ENCODE measurements at places on chromosomes 2 and 18. TPM values are rescaled to one million over a fixed set of nuclear protein-coding genes. Genes with fewer than 3 reads are reported as not detected.

DNA sequence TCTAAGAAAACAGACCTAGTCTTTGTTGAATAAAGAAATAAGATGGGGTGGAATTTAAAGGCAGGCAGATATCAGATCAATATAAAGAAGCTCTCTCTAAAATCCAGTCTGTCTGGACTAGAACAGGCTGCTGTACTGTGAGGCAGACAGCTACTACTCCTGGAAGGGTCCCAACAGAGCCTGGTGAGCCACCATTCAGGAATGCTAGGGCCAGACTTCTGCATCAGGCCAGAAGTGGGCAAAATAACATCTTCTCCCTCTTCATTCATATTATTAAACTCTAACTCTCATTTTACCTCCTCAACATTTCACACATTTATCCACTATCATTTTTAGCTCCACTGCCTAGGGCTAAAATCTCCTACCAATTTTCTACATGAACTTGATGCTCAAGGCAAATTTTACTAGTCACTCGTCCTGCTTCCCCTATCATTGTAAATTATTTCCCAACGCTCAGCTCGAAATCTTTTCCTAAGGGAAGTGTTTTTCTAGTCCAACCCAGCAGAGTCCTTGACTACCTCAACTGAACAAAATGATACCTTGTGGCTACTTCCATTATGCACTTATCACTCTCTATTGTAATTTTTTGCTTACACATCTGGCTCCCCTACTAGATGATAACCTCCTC is 45.2 kb upstream of the GLS start:
- DNase-seq, result peak; percentile 63

Gene FAM228B
- total RNA-seq, result 11.0 TPM

GRCh38 chr18:77063260-77063659 is 69.3 kb downstream of the MBP start:
- no peak for DNase-seq

GRCh38 chr2:61534926-61535325 is 3.2 kb downstream of the XPO1 start:
- DNase-seq, result no peak

Gene HMSD
- total RNA-seq, result not detected

DNA sequence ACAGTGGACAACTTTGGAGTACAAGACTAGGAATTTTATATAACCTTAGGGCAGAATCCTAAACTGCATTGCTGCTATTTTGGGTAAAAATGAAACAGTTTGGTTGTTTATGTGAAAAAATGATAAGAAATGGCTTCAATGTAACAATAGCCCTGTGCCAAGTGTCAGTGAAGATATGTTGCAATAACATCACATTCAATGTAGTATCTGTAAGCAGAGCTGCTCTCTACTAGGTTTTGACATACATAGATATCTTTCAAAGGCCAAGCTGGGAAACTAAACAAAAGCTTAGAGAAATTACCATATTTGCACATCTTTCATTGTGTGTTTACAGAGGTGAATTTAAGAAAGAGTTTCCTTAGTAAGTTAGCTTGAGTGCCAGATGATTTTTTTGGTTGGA is 135.0 kb upstream of the DOK6 start:
- no peak for DNase-seq

Gene SP140
- total RNA-seq, result 3.6 TPM

GRCh38 chr18:75350857-75351256 is 76.6 kb downstream of the SMIM21 start:
- no peak for DNase-seq

Gene ANKRD29
- 0.27 TPM for total RNA-seq

Gene GAREM1
- total RNA-seq, result 2.9 TPM

- no peak for DNase-seq
Measured at GRCh38 chr18:8380926-8381325, 228.3 kb upstream of the RAB12 start.

- DNase-seq, result peak; percentile 2
Measured at GRCh38 chr2:193584522-193584938, 1389.8 kb upstream of the TMEFF2 start.

- DNase-seq, result no peak
Measured at GRCh38 chr18:6139007-6139406, 243.7 kb upstream of the TMEM200C start.

Gene ARHGAP25
- 0.08 TPM for total RNA-seq

Gene ROCK1
- 25.1 TPM for total RNA-seq

DNA sequence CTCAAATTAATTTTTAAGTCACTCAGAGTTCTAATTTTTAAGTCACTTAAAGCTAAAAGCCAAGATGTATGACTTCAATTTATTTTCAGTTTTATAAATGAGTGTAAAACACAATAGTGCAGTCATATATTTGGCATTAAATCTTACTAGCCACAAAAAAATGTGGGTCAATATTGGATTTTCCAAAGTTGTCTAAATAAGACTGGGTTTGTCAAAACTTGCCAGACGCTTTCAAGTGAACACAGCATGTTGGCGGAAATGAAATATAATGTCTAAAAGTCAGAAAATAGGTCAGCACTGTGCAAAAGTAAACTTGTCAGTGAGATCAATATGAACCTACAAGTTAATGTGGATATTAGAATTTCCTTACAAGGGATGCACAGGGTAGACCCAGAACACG is 128.9 kb downstream of the FIGN start:
- DNase-seq, result no peak

GRCh38 chr2:24049485-24050021 is at the start of gene FKBP1B:
Gene FKBP1B (plus strand): TSS chr2:24049741. CDS start chr2:24049850, 109 bp downstream.
- peak; percentile 21 for DNase-seq

Gene ECEL1
- 2.2 TPM for total RNA-seq

DNA sequence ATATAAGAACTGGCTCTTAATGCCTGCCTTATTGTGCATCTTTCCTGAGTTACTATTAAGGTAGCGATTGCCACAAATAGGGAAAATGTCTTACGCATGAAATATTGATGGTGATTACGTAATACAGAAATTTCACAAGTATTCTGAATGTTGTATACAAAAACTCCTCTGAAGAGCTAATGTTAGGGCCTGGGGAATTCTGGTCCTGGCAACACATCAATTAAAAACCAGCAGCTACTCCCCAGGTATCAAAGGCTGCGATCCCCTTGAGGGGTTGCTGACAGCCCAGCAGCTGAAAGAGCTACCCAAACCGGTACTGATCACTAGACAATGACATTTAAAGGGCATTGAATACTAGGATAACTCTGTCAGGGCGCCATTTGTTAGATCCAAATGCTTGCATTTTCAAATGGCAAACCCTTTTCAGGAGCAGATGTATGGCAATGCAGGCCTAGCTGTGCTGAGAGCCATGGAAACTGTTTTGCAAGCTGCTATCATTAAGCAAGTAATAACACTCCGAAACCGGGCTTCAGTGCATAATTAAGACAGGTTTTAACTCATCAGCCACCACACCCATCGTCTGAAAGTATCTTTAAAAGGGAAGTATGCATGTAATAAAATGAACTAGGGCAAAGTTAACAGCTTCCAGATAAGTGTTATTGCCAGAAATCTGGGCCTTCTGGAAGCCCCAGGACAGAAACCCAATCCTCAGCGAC is 78.4 kb downstream of the CLHC1 start:
- no peak for DNase-seq

Gene NEU2
- total RNA-seq, result not detected

Measured in kidney epithelial cell (primary cell).